NCI-H187 treated with DMSO at 0.1 percent for 48 hours (cell line): ENCODE measurements at places on chromosomes 16 and 17.

DNA sequence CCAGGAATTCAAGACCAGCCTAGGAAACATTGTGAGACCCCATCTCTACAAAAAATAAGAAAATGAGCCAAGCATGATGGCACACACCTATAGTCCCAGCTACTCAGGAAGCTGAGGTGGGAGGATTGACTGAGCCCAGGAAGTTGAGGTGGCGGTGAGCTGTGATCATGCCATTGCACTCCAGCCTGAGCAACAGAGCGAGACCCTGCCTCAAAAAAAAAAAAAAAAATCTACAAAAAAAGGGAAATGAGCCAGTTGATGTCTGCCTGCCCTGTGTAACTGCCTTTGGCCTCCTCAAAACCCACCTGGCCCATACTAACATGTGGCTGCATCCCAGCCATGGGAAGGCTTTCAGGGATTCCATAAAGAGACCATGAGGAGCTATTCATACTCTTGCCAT is 4.5 kb downstream of the RANBP10 start:
- DNase-seq = no peak

DNA sequence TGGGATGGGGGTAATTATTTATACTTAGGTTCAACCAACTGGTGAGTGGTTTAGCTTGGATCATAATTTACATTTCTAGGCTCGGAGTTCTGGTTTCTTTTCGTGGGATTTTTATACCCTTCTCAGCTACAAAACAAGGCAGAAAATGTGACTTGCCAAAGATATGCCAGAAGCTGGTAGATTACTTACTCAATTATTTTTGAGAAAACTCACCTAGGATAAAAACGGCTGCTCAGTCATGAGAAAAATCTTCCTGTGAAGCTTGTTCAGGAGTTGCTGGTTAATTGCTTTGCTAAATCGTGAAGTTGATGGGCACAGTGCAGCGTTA is 1.1 kb downstream of the NDEL1 start:
- DNase-seq = no peak

DNA sequence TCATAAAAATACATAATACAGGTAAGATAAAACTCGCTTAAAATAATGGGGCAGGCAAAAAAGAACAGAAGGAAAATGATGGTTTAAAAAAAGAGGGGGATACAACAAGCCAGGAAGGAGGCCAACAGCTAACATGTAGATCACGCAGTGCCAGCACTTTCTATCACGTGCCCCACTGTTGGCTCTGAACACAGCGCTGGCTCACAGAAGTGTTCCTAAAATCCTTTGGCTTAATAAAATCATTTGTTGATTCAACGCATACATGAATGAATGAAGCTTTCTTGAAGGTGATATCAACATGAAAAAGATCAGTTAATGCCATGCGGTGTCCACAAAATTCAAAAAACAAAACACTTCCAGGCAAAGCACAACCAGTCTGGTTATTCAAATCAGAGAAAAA is 8.5 kb downstream of the ITGAE start:
- no peak for DNase-seq

DNA sequence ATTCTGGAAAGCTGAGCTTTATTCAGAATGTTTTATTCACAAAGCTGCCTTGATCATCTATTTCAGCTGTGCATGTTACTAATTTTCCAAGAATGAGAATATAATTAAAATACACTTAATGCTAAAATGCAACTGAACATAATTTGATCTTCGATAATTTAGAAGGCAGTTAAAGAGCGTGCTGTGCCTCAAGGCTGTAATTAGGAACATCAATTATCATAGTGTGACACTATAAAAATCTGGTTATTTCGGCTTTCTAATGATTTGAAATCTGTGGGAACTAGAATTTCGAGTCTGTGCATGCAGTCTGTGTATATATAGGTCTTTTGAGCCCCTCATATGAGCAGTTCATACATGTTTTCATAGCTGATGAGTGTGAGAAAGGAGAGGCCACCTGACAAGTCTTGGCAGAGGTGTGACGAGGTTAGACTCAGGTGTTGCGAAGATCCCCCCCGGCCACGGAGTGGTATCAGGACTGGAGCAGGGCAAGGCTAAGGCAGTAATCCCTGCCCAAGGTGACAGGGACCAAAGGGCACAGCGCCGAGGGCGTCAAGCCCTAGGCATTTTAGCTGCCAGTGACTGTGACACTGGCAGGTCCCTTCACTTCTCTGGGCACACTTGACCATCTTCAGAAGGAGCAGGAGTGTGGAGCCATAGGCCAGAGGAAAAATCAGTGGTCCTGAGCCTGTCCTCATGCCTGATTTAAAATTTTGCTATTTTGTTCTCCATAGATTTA is 328.5 kb downstream of the SNX29 start:
- no peak for DNase-seq

DNA sequence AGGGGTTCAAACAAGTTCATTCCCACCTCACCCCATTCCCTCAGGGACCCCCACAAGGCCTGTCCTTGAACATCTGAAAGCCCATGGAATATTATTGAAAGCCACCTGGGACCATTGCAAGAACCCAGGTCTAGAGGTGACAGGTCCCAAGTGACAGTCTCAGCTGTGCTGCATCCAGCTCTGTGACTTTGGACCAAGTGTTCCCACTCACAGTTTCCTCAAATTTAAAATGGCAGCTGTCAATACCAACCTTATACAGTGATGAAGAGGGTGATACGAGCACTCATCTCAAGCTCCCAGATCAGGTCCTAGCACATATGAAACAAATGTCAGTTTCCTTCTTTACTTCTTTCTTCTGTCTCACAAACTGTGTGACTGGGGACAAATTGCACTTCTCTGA is 9.1 kb downstream of the ERAL1 start:
- no peak for DNase-seq

DNA sequence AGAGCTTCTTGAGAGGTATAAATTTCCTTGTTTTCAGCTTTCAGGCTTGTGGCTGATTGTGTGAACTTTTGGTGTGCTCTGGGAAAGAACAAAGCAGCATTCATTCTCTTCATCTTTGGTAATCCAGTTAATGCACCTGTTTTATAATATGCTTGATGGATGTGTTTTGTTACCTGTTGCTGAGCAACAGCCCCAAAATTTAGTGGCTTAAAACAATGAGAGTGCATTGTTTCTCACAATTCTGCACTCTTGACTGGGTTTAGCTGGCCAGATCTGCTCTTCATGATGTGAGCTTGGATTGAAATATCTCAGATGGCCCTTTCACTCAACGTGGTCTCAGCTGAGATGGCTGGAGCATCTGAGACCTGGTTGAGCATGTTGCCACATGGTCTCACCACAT is 58.7 kb upstream of the NOL11 start:
- no peak for DNase-seq

- no peak for DNase-seq
Observed at GRCh38 chr17:9175700-9176467, 154.6 kb downstream of the NTN1 start.

- no peak for DNase-seq
Observed at GRCh38 chr16:58249388-58249779, 45.4 kb downstream of the PRSS54 start.

DNA sequence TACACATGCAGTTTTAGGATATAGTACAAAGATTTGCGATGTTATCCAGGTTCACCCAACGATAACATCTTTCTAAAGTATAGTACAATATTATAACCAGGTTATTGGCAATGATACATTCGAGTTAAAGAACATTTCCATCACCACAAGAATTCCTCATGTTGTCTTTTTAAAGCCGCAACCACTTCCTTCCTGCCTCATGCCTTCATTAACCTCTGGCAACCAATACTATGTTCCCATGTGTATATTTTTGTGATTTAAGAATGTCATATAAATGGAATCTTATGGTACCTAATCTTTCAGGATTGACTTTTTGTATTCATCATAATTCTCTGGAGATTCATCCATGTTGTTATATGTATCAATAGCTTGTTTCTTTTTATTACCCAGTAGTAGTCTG is 1183.2 kb downstream of the CDH11 start:
- no peak for DNase-seq

- DNase-seq = no peak
Observed at GRCh38 chr17:79915850-79916430, 76.7 kb upstream of the CBX4 start.

DNA sequence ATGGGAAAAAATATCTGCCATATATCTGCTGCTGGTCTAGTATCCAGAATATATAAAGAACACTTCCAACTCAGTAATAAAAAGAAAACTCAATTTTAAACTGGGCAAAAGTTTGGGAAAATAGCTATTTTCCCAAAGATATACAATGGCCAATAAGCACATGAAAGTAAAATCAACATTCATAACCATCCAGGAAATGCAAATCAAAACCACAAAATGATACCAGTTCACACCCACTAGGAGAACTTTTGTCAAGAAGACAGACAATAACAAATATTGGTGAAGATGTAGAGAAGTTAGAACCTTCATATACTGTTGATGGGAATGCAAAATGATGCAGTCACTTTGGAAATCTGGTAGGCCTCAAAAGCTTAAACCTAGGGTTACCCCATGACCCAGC is 33.4 kb upstream of the RPRML start:
- DNase-seq = no peak

DNA sequence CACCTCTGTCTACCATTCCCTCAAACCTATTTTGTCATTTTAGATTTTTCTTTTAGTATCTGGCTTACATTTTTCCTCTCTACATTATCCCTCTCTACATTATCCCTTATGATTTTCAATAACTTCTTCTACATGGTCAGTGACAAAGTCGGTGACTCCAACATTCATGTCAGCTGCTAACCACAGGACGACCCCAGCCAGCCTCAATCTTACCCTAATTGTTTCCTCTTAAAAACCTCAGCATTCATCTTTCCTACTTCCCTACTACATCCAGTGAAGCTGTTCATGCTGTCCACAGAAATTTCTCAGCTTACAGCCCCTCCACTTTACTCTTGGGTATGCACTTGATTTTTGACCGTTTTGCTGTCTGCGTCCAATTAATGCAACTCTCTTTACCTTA is 8.3 kb downstream of the MYH10 start:
- no peak for DNase-seq

- DNase-seq = peak; percentile 20
Observed at GRCh38 chr16:84786605-84787262, 33.1 kb upstream of the CRISPLD2 start.
